SK-N-DZ (cell line): ENCODE measurements at places on chromosomes 6 and 20.

- DNase-seq, result no peak
Measured at GRCh38 chr6:141552463-141552862, 580.3 kb upstream of the GJE1 start.

- peak; percentile 33 for DNase-seq
Measured at GRCh38 chr6:24274441-24275083, 83.3 kb downstream of the DCDC2 start.

GRCh38 chr6:26502165-26502564 is 2.1 kb downstream of the BTN1A1 start:
- peak; percentile 38 for DNase-seq

- DNase-seq, result no peak
Measured at GRCh38 chr20:49247792-49248191, 28.6 kb downstream of the DDX27 start.

GRCh38 chr20:31605902-31606803 is 1.1 kb downstream of the ID1 start:
- DNase-seq, result peak; percentile 50

DNA sequence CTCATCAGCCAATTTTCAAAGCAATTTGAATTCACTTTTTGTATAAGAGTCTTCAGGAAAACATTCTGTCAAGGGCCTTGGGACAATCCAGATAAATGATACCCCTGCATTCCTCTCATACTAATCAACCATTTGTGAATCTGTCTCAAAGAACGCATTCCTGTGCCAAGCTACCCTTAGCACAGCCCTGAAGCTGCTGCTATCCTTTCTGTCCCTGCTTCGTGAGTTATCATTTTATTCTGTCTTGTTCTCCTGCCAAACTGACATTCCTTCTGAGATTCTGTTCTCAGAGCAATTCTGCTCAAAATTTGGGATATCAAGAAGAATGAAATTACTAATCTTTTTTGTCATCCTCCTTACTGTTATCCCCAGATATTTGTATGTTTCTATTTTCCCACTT is 213.9 kb upstream of the STXBP5 start:
- no peak for DNase-seq

GRCh38 chr6:3013486-3013885 is 13.8 kb downstream of the NQO2 start:
- no peak for DNase-seq

- DNase-seq, result no peak
Measured at GRCh38 chr6:52675372-52675771, 4.5 kb downstream of the TMEM14A start.

DNA sequence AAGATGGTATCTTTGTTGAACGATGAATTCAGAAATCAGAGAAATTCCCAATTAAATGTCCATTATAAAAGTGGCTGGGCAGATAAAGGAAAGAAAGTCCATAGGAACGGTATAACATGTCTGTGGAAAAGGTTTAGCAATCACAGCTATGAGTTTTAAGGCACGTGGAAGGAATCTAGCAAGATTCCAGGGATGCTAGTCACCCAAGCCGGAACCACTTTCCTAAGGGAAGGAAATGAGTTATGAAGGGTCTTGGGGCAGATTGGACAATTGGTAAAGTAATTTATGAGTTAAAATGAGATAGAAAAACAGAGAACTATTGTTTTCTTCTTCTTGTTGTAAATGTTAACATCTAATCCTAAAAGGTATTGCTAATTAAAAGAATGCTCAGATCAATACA is 384.8 kb downstream of the ADGRB3 start:
- no peak for DNase-seq

DNA sequence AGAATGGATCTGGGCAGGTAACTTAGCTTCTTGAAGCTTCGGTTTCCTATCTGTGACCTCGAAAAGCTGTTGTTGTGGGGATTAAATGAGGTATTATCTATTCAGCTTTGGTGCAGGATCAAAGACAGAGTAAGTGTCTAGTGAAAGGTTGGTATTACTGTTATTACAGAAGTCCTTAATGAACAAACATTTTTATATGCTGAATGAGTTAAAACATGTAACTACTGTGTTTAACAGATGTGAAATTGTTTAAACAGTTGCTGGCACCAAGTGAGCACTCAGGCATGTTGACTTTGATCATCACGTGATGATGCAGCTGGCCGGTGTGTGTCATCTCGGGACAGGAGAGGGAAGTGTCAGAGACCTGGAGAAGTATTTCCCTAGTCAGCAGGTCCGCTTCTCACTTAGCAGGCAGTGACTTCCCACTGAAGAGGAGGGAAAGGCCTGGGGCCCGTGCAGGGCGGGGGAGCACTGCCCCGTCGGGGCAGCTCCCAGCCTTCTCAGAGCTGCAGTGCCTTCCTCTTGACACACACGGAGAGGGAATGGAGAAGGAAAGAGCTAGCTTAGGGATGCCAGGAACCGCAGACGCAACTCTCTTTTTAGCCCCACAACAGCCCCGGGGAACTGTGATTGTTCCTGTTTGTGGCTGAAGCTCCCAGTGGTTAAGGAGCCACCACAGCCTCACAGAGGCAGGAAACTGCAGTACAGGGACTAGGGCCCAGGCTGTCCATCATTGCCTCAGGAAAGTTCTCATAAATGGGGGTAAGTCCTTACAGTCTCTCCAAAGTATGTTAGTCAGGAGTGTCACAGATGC is 18.0 kb downstream of the TUBB2A start:
- no peak for DNase-seq

DNA sequence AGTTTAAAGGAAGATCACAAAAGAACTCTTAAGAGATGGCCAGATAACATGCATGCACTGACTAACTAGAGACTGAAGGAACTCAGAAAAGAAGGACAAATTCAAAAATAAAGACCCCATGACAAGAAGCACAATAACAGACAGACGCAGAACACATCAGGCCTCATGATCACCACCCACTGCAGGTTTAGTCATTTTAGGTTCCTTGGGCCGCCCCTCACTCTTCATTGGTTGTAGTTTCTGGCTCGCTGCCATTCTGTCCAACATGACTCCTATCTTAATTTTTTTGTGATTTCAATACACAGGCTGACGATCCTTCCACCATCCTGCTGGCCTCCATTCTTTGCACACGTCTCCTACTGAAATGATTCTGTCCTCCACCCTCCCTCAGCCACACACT is 21.6 kb downstream of the STX7 start:
- no peak for DNase-seq

- no peak for DNase-seq
Measured at GRCh38 chr6:80872951-80873308, 766.5 kb downstream of the BCKDHB start.

GRCh38 chr20:34240693-34241615 is at the start of gene ASIP:
ASIP (plus strand) TSS chr20:34241423; CDS start chr20:34260375, 18,952 bp downstream.
- DNase-seq, result no peak

- no peak for DNase-seq
Measured at GRCh38 chr6:163180874-163181541, 233.5 kb upstream of the QKI start.

- DNase-seq, result no peak
Measured at GRCh38 chr20:17189976-17190695, 36.7 kb upstream of the PCSK2 start.

GRCh38 chr20:42588847-42589246 is 600.9 kb downstream of the PTPRT start:
- DNase-seq, result no peak

GRCh38 chr6:107931894-107932293 is 26.1 kb downstream of the SEC63 start:
- DNase-seq, result no peak

DNA sequence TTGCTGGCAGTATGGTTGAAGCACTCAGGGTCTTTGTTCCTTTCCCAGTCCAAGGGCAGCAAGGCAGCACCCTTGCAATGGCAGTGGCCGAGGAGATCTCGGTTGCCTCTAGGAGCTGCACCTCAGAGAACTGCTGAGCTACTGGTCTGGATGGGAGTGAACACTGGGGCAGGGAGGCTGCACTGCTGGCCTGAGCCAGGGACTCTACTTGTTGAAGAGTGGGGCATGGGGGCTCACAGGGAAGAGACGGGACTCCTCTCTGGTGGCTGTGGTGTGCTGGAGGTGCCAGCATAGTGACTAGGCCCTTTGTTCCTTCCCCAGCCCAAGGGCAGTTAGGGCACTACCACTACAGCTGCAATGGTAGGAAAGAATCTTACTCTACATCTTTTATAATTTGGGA is 203.0 kb downstream of the ZDHHC14 start:
- no peak for DNase-seq

DNA sequence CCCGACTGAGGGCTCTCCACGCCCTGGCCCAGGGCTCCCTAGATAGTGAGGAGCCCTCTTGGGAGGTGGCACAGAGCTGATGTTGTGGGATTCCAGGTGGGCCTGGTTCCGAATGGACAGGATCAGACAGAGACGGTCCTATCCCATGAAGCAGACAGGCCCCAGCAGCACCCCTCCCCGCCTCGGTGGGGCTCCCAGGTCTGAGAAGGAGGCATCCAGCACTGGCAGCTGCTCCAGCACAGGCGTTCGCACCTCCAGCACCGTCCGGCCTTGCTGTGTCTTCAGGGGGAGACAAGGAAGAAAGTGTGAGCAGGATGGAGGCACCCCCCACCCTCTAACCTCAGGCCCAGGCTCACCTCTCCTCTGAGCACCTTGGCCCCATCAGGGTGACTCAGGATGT is 28.7 kb downstream of the COL11A2 start:
- DNase-seq, result no peak

GRCh38 chr20:55760586-55760985 is 244.7 kb downstream of the CBLN4 start:
- DNase-seq, result no peak

- no peak for DNase-seq
Measured at GRCh38 chr6:13299403-13299821, 28.9 kb downstream of the TBC1D7 start.

- DNase-seq, result no peak
Measured at GRCh38 chr6:25010902-25011625, 75.3 kb upstream of the RIPOR2 start.

- no peak for DNase-seq
Measured at GRCh38 chr6:2853769-2854395, 12.2 kb upstream of the SERPINB1 start.

DNA sequence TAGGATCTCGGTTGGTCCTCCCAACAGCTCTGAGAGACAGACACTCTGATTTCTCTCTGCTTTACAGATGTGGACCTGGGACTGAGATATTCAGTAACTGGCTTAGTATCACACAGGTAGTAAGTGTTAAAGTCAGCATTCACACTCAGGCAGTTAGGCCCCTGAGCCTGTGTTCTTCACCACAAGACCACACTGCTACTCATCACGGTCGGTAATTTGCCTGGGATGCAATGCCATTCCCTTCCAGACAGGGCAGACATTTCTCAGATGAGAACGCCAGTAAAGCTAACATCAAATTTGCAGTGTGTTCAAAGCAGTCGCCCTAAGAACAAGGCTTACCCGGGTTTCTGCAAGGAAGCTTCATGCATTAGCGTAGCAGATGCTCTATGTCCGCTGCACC is 39.8 kb upstream of the HIVEP1 start:
- no peak for DNase-seq

DNA sequence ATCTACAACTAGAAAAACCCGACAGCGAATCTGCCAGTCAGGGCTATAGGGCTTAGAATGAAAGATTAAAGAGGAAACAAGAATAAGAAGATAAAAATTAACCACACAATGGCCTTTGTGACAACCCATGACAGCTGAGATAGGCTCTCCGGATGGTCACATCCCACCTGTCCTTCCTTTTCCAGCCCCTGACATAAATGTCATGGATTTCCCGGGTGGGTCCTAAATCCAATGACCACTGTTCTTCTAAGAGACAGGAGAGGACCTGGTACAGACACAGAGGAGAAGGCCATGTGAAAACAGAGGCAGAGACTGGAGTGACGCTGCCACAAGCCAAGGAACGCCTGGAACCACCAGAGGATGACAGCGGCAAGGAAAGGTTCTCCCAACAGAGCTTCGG is 41.8 kb downstream of the ATXN1 start:
- DNase-seq, result no peak

GRCh38 chr6:134114918-134115714 is 62.7 kb upstream of the SLC2A12 start:
- DNase-seq, result no peak

DNA sequence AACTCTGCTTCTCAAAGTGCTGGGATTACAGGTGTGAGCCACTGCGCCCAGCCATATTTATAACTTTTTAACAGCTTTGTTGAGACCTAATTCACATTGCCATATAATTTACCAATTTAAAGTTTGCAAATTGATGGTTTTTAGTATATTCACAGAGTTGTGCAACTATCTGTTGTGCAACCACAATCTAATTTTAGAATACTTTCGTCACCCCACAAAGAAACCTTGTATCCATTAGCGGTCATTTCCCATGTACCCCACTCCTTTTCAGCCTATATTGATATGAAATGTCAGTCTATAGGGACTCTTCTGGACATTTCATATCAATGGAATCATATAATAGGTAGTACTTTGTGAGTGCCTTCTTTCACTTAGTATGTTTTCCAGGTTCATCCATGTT is 55.8 kb downstream of the FOXO3 start:
- DNase-seq, result no peak

DNA sequence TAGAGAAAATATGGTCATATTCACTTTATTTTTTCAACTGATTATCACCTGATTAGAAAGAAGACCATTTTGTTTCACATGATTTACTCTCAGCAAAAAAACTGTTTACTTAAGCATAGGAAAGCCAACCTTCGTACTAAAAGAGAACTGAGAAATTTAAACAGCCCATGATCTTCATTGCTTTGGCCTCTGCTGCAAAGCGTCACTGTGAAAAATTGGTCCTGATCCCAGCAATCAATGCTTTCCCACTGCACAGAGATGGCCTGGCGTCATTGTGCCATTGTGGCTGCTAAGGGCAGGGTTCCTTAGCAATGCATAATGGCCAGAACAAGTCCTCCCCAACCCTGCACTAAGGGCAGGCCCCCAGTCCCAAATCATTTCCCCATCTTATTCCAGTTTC is 19.9 kb upstream of the THEMIS start:
- DNase-seq, result no peak

DNA sequence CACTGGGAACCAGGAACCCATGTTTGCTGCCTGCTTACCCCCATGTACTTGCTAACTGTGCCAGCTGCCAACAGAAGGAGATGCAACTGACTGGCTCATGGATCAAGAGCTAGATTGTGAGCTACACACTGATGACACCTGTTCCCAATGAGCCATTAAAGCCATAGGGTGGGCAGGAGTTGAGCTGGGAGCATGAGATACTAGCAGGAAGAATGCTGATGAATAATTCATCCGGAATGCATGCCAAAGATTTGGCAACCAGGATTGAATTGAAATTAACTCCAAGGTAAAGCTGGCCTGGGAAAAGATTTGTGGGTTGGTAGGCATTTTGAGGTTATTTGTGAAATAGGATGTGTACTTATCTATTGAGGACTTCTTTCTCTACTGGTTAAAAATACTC is 631.1 kb downstream of the KIF16B start:
- DNase-seq, result no peak
